NCI-H524 treated with DMSO at 0.1 percent for 48 hours (cell line): ENCODE measurements at places on chromosomes 1 and 21.
A peak's percentile ranks its signal among the peaks of the same experiment; 100 is the strongest.

DNA sequence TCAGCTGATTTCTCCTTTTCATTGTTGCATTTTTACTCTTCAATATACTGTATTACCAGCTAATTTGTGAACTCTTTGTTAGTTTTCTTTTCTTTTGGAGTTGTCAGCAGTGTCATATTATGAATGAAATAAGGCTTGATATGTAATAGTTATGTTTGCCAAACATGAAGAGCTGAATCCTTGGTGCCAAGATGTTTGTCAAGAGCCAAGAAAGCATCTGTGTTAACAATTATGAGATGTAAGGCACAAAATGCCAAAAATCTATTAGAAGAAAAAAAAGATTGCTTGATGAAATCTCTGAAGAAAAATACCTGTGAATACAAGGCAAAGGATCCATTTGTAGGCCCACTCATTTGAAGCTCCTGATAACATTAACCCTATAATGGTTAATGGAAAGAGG, 48.4 kb upstream of the RNPC3 start:
- no peak for DNase-seq

DNA sequence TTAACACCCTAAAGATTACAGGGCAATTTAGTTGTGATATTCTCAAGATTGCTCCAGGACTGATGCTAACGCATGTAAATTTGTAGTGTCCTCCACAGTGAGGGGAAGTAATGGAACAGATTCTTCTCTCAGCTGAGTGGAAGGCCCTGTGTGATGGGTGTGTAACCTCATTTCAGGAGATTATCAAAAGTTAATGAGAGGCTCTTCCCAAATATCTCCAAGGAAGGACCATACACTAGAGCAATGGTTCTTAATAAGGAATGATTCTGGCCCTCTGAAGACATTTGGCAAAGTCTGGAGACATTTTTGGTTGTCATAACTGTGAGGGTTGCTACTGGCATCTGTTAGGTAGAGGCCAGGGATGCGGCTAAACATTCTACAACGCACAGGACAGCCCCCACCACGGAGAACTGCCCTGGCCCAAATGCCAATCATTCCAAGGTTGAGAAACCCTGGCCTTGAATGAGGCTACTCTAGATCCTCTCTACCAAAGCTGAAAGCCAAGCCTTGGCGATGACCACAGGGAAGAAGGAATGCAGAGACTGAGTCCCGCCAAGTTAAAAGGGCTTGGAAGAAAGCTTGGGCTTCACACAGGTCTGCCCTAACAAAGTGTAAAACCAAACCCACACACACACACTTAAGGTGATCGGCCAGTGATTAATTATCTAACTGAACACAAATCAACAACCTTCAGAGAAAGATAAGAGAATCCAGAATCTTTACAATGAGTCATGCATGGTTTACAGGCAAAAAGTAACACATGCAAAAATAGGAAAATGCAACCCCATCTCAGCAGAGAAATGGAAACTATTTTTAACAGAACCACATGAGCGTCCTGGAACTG, 135.8 kb downstream of the SYF2 start:
- no peak for DNase-seq

DNA sequence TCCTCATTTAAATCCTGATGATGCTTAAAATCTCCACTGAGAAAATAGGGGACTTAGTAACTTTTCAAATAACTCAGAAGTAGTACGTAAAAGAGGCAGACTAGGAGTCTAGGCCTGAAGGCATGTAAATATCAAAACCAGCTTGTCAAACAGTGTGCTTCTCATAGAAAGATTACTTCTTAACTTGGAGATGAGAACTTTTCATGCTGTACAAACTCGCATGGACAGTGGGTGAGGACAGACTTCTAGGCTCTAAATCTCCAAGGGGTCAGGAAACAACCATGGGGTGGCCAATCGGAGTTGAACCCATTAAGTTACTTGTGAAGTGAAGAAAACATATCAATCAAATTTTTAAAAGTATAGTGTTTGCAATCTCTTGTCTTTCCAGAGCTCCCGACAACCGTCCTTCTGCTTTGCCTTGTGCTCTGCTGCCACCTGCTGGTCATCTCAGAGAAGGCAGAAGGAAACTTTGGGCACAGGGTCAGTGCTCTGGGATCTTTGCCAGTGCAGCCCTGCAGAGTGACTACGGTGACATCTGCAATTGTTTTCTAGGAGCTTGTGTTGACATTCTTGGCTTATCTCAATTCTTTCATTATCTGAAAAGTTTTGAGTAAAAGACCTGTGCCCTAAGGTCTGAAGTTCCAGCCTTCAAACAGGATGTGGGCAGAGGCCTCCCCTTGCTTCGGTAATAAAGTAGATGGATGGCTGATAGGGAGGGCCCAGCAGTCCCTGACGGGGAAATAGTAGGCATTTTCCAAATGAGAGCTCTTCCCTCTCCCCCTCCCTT, 105.1 kb upstream of the PDE4B start:
- DNase-seq, result peak; percentile 11

DNA sequence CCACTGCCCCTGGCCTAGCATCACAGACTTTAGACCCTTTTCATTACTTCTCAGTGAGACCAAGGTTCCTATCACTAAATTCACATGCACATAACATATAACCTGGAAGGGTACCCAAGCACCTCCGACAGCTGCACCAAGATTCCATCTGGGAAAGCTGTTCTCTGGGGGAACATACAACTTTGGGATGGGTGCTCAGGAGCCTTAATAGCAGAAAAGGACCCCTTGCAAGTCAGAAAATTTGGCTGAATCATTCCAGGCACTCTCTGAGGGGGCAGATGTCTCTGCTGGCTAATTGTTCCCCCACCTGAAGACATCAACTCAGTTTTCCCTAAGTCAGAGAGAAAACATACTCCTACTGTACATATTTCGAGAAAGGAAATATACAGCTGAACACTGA, 41.3 kb upstream of the PSEN2 start:
- no peak for DNase-seq

GRCh38 chr1:215526147-215526845, 40.8 kb upstream of the KCTD3 start:
- DNase-seq, result no peak

GRCh38 chr1:234841710-234842231, 231.8 kb upstream of the IRF2BP2 start:
- no peak for DNase-seq

DNA sequence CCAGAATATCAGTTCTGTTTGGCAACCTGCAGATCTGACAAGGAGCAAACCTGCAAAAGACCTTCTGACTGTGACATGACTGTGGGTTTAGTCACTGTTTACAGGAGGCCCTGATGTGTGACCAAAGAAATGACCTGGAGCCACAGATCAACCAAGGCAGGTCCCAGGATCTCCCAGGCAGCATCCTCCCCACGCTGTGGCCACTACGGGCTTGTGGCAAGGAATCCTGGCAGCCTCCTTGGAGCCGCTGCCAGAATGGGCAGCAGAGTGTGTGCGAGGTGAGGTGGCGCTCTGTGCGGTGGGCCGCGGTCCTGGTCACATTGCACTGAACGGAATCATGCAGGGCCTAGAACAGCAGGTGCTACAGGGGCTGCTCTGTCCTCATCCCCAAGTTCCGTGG, 15.9 kb downstream of the MCM3AP start:
- no peak for DNase-seq

GRCh38 chr1:111420377-111420776, 7.2 kb downstream of the OVGP1 start:
- DNase-seq, result no peak

GRCh38 chr1:17595602-17595925, 56.1 kb downstream of the ARHGEF10L start:
- DNase-seq, result no peak

DNA sequence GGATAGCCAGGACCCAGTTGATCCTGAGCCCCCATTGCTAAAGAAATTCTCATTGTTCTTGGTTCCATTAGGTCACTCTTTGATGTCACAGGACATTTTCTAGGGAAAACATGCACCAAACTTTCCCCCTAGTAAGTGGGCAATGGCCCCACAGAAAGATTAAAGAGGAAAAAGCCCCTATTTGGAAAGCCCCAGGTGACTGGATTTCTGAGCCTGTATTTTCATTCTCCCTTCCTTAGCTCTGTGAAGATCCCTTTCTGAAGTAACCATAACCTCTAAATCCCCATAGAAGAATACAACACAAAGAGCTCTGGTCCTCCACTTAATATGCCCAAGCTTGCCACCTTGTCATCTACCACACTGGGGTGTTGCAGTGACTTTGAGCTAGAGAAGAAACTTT, 232.3 kb upstream of the FGGY start:
- no peak for DNase-seq

DNA sequence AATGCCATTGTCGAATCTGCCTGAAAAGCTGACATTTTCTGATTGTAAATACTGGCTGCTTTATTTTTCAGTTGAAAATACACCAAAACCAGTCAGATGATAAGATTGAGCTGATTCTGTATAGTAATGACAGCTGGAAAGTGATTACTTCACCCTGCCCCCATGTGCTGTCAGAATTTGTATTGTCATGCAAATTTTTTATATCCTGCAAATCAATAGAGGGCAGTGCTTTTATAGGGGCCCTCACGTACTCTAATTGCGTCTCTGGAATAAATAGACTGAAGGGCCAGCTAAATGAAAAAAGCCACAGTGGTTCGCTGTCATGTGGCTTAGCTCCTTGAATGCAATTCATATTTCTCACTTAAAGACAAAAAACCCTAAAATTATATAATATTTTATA, 208.6 kb downstream of the LHX8 start:
- no peak for DNase-seq

DNA sequence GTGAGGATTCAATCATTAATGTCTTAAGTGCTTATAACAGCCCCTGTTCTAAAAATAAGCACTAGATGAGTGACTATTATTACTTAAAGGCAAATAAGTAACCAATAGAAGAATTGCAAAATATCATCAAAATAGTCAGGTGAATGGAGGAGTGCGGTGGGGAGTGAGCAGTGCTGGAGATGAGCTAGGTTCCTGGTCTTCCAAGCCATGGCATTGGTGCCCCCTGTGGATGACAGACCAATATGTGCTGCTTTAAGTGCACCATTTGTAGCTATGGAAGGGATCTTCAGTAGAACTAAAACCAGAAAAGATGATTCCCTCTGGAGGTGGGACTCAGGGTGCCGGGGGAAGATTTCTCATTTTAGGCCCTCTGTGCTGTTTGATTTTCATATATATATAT, 46.1 kb upstream of the SLC30A1 start:
- no peak for DNase-seq

DNA sequence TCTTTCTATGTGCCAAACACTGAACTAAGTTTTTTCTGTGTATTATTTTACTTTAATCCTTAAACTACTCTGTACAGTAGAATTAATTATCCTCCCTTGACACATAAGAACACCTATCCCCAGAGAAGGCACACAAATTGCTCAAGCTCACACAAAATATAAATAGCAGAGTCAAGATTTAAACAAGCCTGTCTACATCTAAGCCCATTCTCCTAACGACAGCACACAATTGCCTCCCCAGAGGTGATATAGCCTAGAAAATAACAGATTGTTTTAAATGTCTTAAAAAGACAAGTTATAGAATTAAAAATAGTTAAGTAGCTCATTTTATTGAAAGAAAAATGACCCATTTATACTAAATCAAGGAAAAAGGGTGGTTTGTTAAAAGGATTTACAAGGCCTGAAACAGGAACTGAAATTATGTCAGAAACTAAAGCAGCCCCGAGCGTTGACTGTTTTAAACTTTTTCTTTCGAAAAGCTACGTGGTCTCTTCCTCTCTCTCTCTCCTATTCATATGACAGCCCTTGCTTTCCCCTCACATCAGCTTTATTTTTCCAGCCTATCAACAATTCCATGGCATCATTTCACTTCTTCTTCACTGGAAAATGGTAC, 30.5 kb downstream of the TNFSF18 start:
- DNase-seq, result no peak

GRCh38 chr1:45191418-45191783, 15.0 kb downstream of the ZSWIM5 start:
- no peak for DNase-seq
